Activated T-cell treated with anti-CD3 and anti-CD28 coated beads, Interleukin-2, amount 50 U/mL, for 72 hours (primary cell): ENCODE measurements at places on chromosomes 5 and 9.
A peak's percentile ranks its signal among the peaks of the same experiment; 100 is the strongest.

DNA sequence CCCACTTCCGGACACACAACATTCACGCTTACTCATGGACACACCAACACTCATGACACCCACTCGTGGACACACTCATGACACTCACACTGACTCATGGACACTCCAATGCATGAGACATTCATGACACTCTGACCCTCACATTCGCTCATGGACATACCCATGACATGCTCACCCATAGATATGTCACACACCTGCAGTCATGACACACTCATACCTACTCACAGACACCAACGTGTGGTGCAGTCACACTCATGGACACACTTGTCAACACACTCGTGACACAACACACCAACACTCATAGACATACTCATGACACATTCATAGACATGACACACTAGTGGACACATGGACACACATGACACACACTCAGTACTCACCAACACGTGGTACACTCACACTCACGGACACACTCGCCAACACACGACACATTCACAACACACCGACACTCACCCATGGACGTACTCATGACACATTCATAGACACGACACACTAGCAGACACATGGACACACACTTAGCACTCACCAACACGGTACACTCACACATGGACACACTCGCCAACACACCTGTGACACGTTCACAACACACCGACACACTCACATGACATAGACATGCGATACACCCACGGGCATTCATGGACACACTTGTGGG lies 73.4 kb downstream of the PHF2 start:
- DNase-seq = no peak

DNA sequence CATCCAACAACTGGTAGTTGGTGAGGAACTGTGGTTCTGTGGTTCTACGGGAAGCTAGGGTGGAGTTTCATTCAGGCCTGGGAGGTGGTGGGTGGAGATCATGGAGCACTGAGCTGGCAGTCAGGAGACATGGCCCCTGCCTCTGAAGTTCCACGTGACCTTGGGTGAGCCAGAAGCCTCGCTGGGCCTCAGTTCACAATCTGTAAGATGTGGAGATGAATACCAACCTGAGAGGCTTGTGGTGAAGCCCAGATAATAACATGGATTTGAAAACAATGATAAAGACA lies 177.9 kb downstream of the MACROH2A1 start:
- DNase-seq = no peak

- no peak for DNase-seq
Observed at GRCh38 chr5:57209316-57210040, 35.6 kb downstream of the GPBP1 start.

DNA sequence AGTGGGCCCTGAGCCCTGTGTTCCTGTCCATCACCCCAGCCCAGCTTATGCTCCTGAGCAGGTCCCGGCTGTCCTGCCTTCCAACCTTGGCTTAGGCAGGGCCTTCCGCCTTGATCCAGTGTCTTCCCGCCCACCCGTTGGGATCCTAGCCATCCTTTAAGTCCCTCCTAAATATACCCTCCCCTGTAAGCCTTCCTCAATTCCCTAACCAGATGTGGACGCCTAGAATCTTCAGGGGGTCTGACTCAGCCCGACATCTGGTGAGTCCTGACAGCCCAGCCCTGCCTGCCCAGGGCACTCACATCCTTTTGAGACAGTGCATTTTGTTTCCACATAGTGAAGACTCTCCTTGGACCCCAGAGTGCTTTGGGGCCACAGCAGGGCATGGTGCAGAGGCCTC lies 23.7 kb downstream of the SLC6A7 start:
- DNase-seq = no peak

- DNase-seq = no peak
Observed at GRCh38 chr9:2424619-2425033, 197.0 kb upstream of the VLDLR start.

- DNase-seq = no peak
Observed at GRCh38 chr5:95940758-95941682, 20.6 kb downstream of the ELL2 start.

DNA sequence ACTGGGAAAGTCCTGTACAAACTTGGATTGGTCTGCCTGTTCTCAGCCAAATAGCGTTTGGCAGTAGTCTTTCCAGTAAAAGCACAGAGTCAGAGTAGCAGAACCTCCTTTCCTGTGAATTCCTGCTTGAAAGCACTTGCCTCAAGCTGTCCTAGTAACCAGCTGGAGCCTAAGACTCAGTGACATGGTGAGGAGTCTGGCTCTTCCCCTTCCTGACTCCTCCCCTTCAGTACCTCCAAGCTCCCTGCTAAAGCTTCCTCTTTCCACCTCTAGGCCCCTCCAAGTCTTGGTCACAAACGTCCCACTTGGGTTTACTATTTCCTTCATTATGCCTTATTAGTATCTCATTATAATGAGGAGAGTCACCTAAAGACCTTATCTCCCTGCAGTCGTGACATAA lies 21.4 kb upstream of the FAM81B start:
- DNase-seq = no peak

- DNase-seq = no peak
Observed at GRCh38 chr5:23001120-23001519, 148.0 kb upstream of the CDH12 start.

DNA sequence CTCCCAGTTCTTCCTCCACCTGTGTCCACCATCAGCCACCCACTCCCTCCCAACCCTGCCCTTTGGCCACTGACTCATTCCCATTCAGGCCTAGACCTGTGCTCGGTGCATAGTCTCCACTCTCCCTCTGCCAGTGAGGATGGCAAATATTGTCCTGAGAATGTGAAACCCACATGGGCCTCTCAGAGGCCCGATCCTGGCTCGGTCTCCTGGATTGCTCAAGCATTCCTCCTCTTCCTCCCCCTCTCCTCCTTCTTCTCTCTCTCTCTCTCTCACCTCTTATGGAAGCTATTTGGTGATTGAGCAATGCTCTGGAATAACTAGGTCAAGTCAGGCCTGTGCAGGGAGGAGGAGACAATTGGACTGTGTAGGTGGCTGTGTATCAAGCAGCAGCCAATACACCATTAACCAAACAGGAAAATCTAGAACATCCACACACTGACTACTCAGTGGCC lies 99.9 kb downstream of the KLF4 start:
- no peak for DNase-seq

DNA sequence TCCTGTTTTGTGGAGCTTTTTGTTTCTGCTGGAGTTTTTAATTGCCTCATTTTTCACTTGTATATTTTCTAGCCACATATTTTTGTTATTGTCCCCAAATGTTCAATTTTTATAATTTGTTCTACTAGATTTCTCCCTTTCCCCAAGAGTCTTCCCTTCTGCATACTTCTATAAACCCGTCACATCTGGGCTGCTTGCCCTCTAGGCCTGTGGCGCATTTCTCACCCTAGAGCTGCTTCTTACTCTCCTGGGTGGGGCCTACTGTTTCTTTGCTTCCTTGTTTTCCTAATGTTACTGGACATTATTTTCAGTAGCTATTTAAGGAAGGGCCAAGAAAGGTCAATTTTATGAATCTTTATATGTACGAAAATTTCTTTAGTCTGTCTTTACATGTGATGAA lies 51.5 kb downstream of the NXNL2 start:
- DNase-seq = no peak

DNA sequence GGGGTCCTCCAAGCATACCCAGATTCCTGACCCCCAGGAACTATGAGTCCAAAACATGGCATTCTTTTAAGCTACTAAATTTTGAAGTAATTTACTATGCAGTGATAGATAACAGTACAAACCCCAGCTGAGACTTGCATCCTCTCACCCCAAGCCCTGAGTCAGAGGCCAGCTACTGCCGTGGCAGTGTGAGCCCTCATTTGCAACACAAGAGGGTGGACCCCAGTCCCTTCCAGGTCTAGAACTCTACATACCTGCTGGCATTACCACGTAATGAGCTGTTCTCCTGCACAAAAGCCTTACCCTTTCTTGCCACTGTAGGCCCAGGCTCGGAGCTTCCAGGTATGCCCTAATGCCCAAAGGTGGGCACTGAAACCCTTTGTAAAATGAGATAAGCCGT lies 108.6 kb upstream of the ERCC6L2 start:
- no peak for DNase-seq

DNA sequence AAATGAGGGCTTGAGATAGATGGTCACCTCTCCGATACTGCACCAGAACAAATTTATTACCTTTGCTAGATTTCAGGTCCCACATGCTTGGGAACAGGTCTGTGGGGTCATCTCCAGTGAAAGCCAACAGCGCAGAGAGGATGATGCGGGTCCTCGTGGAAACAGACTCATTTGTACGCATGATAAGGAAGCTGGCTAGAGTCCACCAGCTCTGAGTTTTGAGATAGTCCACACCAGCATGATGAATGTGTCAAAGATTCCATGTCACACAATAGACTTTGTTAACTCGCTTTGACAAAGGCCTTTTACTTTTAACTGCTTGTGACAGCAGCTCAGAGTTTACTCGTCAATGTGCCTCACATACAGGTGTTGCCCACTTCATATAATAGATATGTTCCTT lies 105.4 kb upstream of the TBCA start:
- no peak for DNase-seq

DNA sequence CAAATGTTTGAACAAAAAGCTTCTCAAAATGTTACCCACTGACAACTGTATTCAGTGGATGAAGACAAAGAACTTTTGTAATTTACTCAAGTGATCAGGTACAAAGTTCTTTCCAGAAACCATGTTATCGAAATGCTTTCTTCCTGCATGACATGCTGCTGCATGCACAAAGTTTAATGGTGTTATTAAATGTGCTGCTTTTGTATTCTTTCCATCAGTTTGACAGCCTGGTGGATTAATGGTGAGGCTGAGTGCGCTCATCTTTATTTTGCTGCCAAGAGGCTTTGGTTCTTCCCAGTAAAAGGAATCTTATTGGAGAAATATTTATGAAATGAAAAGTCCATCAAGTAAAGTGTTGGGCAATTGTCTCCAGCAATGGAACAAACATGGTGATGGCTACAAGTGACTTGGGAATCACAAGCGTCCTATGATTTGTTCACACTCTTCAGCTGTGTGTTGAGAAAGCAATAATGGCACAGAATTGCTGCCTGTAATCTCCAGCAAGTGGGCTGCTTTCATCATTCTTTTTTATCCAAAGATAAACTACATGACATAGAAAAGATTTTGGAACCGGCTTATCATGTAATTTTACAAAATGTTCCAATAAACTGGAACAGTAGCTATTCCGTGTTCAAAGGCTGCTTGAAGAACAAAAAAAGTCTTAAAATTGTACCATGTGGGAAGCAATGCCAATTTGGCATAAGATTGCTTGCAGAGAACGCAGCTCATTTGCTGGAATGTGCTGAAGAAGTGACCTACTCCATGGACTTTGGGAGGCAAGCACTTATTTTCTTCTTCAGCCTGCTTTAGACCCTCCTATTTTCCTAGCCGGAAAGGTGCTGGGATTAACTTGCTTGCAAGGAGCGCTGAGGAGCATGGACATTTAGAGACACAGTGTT lies 153.1 kb downstream of the HSD17B3 start:
- no peak for DNase-seq

DNA sequence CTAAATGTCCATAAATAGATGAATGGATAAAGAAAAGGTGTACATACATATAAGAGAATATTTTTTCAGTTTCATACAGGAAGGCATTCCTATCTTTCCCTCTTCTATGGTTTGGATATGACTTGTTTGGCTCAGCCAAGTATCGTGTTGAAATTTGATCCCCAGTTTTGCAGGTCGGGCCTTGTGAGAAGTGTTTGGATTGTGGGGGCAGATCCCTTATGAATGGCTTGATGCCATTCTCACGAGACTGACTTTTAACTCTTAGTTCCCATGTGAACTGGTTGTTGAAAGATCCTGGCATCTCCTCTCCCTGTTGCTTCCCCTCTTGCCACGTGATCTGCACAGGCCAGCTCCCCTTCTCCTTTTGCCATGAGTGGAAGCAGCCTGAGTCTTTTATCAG lies 421.1 kb upstream of the FTMT start:
- DNase-seq = no peak

DNA sequence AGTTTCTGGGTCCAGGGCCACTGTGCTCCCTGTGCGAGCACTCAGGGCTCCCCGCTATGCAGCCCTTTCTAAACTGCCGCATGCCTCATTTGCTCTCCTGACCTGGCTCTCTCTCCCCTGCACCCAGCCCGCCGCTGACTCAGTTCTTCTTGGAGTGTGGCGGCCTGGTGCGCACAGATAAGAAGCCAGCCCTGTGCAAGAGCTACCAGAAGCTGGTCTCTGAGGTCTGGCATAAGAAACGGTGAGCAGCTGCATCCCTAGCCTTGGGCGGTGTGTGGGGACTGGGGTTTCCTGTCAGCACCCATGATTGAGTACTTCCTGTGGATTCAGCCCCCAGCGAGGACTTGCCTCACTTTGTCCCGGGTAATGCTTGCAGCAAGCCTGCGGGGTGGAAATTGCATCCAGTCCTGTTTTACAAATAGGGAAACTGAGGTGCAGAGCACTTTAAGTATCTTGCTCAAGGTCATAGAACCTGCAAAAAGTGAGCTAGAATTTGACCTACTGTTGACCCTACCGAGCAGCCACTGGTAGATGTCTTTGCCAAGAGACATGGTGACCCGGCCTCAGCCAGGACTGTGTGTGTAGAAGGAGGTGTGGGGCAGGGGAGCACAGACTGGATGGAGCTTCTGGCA lies 27.9 kb downstream of the USP20 start:
- peak; percentile 85 for DNase-seq

DNA sequence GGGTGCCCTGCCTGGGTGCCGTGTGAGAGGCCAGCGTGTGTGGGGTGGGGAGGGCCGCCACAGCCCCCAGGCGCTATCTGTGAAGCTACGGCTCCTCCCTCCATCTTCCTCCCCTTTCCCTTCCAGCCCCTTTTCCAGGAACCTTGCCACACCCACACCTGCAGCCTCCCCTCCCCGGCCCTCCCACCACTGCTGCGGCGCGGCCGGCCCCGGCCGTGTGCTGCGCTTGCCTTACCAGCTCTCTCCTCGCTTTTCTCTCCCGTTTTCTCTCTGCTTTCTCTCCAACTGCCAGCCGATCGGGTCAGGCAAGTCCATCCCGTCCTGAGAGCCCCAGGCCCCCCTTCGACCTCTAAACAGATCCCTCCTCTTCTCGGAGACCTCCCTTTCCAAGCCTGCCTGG lies 21.4 kb downstream of the GOLGA2 start:
- no peak for DNase-seq

GRCh38 chr5:157143127-157143971 lies 684 bp upstream of the MED7 start:
- peak; percentile 70 for DNase-seq

DNA sequence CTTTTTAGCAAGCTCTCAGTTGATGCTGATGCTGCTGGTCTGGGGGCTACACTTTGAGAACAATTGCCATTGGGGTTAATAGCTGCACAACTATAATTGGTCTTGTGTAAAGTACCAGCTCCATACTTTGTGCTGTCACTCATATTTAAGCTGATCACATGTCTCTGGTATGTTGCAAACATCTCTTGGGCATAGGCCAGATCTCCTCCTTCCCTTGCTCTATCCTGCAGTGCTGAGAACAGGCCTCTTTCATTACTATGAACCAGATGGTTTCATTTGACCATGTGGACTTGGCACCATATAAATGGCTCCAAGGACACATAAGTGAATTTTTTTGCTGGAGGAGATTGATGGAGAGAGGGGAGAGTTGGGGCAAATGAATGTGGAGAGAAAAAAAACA lies 48.4 kb downstream of the DMRT2 start:
- no peak for DNase-seq
